ENCODE measurements at places on chromosomes 2 and 18.

DNA sequence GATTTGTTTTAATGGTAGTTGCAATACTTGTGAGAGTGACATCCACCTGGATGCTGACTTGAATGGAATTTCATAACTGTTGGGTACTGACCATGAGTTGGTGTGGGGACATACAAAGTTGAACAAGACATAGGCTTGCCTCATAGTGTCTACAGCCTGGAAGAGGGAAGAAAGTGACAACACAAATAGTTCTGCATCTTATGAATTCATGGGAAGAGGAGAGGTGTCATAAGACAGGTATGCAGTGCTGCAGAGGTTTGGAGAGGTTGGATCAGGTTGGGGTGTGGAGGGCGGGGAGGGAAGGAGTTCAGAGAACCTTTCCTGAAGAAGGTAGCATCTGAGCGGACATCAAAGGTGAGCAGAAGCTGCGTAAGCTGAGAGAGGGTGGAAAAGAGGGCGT, 44.0 kb downstream of the HRH4 start:
- no peak for DNase-seq

- no peak for DNase-seq
Observed at GRCh38 chr18:26545335-26546123, 2.8 kb downstream of the KCTD1 start.

DNA sequence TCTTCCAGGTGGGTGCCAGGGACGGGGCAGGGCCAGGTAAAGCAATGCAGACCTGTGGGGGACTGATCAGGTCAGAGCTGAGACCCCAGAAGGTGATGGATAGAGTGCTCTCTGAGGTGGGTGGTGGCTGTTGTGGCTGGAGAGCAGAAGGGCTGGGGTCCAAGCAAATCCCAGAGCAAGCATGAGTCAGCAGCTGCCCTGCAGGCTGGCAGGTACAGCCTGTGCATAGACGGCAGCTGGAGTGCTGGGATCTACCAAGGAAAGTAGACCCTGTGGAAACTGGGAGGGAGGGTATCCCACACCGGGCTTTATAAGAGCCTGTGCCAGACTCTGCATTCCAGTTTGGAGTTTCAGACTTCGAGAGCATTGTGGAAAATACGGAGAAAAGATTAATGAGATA, 663 bp downstream of the TRIM54 start:
- DNase-seq: no peak

DNA sequence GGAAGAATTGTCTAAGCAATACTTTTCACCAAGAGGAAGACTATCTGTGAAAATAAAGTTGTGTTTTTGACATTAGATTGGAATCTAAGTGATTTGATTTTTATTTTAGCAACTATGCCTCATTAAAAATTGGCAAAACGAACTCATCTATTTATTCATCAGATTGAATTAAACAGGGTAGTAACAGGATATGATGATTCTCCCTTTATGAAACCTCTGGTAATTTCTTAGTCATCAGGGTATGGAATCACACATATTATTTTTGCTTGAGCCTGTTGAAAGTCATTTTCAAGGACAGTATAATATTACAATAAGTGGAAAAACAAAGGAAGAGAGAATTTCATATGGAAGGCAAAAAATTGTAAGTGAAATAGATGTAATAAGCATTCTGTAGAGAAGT, 22.0 kb downstream of the ZNF804A start:
- no peak for DNase-seq

- no peak for DNase-seq
Observed at GRCh38 chr2:32947076-32947483, 327 bp downstream of the LTBP1 start.

DNA sequence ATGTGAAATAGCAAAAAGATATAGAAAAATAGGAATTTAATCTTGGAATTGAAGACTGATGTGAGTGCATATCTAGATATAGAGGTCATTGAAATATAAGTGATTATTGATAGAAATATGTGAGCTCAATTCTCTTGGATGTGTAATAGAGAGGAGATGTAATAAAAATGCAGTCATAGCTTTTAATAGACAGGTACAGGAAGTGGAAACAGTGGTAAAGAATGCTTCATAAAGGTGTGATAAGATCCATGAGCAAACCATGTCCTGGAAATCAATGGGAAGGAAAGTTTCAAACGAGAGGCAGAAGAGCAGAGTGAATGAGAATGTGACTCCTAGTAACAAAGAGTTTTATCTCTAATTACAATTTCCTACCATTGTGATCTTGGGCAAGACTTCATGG, 634.7 kb upstream of the ZNF804A start:
- no peak for DNase-seq

GRCh38 chr2:152012697-152013096, 86.1 kb downstream of the CACNB4 start:
- no peak for DNase-seq

DNA sequence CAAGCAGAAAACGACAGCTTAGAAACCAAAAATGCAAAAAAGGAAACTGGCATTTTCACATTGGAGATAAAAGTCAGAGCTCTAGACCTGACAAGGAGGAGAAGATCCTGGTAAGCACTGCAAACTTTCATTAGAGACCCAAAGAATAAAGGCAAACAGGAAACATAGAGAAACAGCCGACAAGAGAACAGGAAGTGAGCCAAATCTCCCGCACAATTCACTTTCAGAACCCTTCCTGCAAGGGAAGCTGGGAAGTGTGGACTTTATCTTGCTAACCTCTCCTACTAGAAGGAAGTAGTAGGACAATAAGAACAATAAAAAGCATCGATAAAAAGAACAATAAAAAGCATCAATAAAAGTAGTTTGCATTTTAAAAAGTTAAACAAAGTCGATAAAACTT, 417.8 kb upstream of the SPHKAP start:
- DNase-seq: no peak

GRCh38 chr2:157508676-157509075, 64.8 kb upstream of the CYTIP start:
- DNase-seq: no peak

GRCh38 chr2:25844089-25844488, 34.2 kb downstream of the ASXL2 start:
- no peak for DNase-seq

DNA sequence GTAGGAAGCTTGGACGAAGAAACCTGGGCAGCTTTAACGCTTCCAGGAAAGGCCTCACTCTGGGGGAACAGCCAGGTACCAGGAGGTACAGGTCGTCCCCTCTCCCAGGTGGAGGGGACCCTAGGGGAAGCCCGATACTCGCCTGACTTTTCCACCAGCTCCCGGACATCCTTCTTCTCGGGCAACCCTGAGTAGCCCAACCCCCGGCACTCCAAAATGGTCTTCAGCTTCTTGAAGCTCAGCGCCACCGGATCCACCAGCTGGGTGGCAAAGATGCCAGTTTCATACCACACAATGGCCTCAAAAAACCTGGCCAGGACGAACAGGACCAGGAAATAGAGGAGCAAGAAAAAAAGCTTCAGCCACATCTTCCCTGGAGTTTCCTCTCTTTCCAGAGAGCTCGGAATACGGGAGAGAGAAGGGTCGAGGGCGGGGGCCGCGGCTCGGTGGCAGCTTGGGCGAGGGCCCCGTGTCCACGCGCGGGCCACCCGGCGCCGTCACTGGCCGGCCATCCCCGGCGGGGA, 1.1 kb downstream of the RNF103 start:
- DNase-seq: no peak

DNA sequence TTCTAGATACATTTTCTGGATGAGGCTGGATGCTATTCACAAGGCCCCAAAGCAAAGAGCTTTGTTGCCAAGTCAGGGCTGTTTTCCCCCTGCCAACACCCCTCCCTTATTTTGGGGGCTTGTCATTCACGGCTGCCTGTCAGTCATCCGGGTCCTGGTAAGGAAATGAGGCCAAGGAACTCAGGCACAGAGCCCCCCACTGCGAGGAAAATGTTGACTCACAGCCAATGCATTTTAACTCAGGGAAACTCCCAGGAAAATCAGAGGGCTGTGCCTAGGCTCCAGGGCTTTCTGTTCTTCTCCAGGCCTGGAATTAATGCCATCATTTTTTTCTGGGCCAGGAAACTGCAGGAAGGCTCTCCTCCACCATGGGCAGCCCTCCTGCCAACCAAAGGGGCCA, 241.1 kb downstream of the SMAD2 start:
- DNase-seq: no peak

GRCh38 chr2:73984203-73984921, at the start of gene TET3:
TSS of gene TET3 (plus strand) at chr2:73984910. CDS start at chr2:73986404, 1,494 bp downstream.
- DNase-seq: peak; percentile 14

- no peak for DNase-seq
Observed at GRCh38 chr2:236859908-236860307, 225.8 kb upstream of the COPS8 start.

DNA sequence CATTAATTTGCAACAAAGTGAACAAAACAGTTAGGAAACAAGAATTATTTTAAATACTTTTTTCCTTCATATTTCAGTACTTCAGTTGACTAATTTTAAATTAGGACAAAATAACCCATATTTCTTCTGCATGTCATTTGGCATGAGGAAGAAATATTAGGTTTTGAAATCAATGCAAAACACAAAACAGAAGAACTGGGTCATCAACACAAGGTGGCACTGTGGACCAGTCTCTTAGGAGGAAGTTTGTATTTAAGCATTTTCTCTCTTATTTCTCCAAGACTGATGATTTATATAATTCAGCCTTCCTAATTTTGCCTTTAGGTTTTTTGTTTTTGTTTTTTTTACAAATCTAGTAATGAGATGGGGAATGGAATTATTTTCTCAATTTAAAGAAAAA, 352.8 kb upstream of the KCNH7 start:
- DNase-seq: no peak

DNA sequence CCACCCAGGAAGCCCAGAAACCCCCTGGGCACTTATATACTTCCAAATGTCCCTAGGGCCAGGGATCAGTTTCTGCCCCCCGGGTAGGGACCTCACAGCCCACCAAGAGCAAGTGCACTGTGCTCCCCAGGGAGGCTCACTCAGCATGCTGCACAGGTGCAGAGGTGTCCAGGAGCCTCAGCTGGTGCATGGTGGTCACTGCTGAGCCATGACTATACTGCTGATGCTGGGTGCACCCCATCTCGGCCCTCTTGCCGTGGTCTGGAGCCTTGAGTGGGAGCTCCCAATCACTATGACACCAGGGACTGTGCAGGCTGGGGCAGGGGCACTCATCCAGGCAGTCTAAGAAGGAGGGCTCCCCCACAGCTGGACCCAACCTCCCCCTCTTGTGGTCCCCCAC, 617.8 kb upstream of the RAB6C start:
- no peak for DNase-seq

DNA sequence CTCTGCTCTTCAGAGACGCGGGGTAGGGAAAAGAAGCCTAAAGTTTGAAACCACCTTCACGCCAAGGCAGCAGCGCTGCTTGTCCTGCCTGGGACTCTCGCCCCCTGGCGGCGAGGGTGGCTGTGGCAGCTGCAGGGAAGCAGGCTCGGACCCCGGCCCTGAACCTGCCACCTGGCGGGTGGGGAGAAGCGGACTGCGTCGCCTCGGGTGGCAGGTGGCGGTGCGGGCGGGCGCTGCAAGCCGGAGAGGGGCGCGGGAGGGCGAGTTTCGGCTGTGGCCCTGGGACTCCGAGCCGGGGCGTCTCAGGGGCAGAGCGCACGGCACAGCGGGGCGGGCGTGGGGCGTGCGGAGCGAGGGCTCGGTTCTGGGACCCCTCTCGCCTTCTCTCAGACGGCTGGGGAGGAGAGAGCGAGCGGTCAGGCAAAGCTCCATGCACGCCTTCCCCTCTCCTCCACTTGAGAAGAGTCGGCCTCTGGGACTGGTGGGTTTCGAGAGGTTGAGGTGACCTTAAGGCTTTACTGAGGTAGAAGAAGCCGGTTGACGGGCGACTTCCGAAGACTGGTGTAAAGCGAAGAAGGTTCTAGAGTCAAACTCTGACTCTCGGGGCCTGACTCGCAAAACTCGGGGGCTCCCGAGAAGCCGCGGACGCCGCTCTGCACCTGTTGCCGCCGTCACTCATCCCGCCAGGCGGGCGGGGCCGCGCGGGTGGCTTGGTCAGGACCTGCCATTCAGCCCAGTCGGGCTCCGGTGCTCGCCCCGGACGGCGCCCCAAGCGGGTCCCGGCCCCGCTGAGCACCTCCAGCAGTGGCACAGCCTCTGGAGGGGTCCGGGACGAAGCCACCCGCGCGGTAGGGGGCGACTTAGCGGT, 1.1 kb upstream of the BOLL start:
- DNase-seq: no peak

DNA sequence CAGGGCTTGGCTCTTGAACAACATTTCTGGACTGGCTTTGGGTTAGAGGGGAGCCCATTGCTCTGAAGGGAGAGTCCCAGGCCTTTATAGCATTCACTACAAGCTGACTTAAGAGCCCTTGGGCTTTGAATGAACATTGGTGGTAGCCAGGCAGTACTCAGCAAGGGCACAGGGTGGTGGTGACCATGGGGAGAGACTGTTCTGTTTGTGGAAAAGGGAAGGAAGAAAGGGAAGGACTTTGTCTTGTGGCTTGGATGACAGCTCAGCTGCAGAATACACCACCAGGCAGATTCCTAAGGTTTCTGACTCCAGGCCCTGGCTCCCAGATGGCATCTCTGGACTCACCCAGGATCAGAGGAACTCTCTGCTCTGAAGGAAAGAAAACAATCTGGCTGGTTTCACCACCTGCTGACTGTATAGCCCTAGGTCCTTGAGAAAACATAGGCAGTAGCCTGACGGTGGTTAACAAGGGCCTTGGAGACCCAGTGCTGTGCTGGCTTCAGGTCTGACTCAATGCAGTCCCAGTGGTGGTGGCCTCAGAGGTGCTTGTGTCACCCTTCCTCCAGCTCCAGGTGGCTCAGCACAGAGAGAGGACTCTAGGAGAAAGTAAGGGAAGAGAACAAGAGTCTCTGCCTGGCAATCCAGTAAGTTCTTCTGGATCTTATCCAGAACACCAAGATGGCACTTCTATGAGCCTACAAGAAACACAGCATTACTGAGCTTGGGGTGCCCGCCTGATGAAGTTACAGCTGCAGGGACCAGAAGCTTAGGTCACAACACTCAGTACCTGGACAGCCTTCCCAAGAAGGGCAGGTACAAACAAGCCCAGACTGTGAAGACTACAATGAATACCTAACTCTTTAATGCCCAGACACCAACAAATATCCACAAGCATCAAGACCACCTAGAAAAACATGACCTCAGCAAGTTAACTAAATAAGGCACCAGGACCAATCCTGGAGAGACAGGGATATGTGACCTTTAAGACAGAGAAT, 16.4 kb upstream of the ABCB11 start:
- DNase-seq: no peak

DNA sequence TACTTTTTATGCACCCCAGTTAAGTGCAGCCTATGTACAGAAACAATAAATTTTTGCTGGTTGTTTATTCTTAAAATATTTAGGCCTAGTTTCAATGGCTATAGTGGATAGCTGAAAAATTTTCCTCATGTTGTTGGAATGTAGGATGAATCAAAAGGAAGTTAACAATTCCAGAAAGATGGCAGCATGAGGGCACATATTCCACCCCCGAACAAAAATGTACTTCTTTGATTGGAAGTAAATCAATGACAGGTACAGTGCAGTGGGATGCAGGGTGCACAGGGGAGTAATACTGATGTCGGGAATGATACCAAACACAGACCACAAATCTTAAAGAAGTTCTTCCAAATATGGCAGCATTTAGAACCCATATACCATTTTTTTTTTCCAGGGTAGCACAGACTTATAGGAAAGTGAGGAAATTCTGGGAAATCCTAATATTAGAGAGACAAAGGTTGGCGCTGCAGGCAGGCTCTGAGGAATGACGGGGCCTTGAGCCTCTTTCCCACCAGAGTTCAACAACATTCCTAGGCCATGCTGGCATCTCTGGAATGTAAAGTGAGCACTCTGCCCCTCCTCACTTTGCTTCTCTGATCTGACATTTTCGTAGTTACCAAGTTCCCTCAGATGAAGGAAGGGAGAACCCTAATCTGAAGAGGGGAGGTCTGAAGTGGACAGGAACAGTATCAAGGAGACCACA, 36.6 kb upstream of the IKZF2 start:
- no peak for DNase-seq

- DNase-seq: no peak
Observed at GRCh38 chr18:46182633-46183358, 78.6 kb downstream of the HAUS1 start.
